ENCODE measurements at places on chromosomes 6 and 20.

DNA sequence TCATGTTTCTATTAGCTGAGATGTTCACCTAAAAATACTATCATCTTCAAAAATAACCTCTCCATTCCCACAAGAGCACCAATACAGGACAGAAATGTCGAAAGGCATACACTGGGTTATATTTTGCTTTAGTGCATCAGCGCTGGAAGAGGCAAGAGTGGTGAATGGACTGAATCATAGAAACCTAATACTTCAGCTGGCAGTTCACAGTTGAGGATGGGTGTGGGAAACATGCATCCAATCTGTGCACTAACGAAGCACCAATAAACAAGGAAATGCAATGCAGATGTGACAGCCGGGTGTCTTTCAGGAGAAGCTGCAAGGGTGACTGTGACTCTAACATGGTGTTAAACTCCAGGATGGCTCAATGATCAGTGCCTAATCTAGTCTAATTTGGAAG lies 365.8 kb downstream of the ESR1 start:
- no peak for DNase-seq

- no peak for DNase-seq
Observed at GRCh38 chr20:49515586-49515985, 33.1 kb upstream of the KCNB1 start.

- peak; percentile 82 for DNase-seq
Observed at GRCh38 chr20:20593447-20594170, 118.8 kb downstream of the RALGAPA2 start.

GRCh38 chr6:7134999-7135745 lies 27.4 kb downstream of the RREB1 start:
- no peak for DNase-seq

GRCh38 chr6:95231416-95231815 lies 345.9 kb upstream of the MANEA start:
- DNase-seq = no peak

DNA sequence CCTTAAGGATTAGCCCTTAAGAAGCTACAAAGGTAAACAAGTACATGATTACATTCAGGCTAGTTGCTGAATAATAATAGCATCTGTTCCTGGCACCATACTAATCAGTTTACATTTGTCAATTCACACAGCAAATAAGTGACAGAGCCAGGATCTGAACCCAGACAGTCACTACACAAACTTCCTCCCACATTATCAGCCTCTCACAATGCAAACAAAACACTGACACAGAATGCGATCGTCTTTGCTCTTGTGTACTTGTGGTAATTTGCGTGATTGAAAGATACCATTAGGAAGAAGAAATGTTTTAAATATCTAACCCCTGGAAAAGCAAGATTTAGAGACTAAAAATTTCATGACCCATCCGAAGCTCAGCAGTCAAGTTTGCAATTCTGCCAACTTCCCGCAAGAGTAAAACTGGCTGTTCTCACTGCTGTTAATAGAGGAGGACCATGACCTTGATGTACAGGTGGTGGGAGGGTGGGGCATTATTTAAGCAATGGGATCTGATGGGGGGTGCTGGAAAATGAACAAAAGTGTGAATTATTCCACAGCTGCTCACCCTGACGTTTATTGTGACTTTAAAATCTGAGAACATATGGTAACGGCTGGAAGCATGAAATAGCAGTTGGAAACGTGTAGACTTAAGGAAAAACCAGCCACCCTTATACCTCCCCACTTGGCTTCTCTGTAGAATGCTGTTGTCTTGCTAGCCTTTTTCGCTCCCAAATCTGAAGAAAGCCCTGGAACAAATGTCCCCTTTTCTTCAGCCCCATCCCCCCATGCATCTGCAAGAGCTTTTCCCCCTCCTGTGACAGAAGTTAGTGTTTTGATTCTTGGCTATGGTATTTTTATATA lies 95.3 kb upstream of the ARMC2 start:
- no peak for DNase-seq

- DNase-seq = no peak
Observed at GRCh38 chr20:38250609-38251008, 9.9 kb downstream of the KIAA1755 start.

DNA sequence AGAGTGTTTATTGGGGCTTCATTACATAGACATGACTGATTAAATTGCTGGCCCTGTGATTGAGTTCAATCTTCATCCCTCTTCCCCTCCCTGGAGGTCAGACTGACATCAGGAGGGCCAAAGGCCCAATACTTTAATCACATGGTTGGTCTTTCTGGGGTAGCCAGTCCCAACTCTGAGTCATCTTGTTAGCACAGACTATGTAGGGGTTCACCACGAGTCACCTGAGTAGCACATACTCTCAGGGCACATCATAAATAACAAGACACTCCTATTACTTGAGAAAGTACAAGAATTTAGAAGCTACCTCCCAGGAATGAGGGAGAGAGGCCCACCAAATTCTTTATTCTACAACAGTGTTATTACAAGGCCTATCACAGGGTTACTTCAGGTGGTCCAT lies 11.3 kb downstream of the GINS1 start:
- no peak for DNase-seq

- DNase-seq = no peak
Observed at GRCh38 chr6:73800997-73801396, 105.0 kb downstream of the CD109 start.

DNA sequence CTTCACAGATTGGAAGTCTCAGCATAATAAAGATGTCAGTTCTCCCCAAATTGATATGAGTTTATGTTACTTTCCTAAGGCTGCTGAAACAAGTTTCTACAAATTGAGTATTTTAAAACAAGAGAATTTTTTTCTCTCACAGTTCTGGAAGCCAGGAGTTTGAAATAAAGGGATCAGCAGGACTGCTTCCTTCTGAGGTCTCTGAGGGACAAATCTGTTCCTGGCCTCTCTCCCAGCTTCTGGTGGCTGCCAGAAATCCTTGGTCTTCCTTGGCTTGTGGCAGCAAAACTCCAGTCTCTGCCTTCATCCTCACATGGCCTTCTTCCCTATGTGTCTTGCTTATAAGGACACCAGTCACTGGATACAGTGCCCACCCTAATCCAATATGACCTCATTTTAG lies 136.1 kb downstream of the TFAP2A start:
- no peak for DNase-seq

GRCh38 chr6:24535210-24535609 lies 40.4 kb downstream of the ALDH5A1 start:
- no peak for DNase-seq

DNA sequence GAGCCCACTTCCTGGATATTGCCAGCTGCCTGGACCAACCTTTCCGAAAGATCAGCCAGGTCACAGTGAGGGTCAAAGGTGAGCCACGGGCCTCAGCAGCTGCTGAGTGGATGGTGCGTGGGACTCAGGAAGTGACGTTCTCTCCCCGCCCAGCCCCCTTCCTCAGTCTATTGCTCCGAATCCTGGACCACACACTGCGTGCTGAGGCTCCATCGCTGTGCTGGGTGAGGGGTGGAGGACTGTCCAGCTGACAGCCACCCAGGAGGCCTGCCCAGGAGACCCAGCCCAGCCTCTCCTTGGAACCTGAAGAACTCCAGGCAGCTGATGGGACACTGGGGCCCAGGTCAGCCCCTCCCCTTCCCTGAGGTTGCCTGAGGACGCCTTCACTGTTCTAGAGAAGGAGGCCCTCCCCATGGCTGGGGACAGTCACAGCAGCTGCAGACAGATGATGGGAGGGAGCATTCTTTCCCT lies 94.4 kb upstream of the CD93 start:
- no peak for DNase-seq

- DNase-seq = peak; percentile 20
Observed at GRCh38 chr6:111417181-111417585, 65.8 kb downstream of the REV3L start.

- no peak for DNase-seq
Observed at GRCh38 chr20:21075471-21075870, 30.7 kb downstream of the LINC00237 start.

GRCh38 chr6:9112544-9112943 lies 677.2 kb upstream of the SLC35B3 start:
- DNase-seq = no peak

GRCh38 chr20:53284696-53285095 lies 308.9 kb downstream of the ZNF217 start:
- DNase-seq = no peak

- no peak for DNase-seq
Observed at GRCh38 chr20:46898423-46898822, 3.8 kb downstream of the EYA2 start.

GRCh38 chr6:72151742-72152141 lies 265.4 kb downstream of the RIMS1 start:
- DNase-seq = no peak

GRCh38 chr20:23344336-23344735 lies 6.3 kb upstream of the NXT1 start:
- DNase-seq = no peak

GRCh38 chr20:36941401-36941835 lies 10.1 kb downstream of the SAMHD1 start:
- DNase-seq = no peak

GRCh38 chr20:45341939-45342854 lies 6.0 kb downstream of the SDC4 start:
- DNase-seq = no peak

GRCh38 chr20:54688476-54688875 lies 213.1 kb downstream of the DOK5 start:
- DNase-seq = no peak

- no peak for DNase-seq
Observed at GRCh38 chr6:2782825-2783187, 17.6 kb downstream of the WRNIP1 start.

- no peak for DNase-seq
Observed at GRCh38 chr6:165827190-165827518, 164.1 kb upstream of the PDE10A start.

DNA sequence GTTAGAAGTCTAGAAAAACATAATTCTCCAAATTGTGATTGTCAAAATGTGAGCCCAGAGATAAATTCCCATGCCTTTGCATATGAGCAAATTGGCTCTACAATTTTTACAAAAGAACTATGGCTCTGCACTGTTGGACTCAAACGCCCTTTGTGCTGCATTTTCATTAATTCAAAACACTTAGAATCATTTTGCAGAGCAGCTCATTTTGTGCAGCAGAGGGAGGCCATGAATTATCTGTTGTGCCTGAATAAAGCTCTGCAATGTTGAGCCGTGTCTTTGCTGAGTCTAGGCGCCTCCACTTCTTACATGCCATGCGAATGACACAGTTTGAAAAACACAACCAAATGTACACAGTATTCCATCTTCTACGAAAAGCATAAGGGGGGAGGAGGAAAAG lies 230.2 kb downstream of the PRKN start:
- DNase-seq = no peak

- DNase-seq = no peak
Observed at GRCh38 chr6:152300517-152300916, 336.6 kb downstream of the SYNE1 start.

- peak; percentile 55 for DNase-seq
Observed at GRCh38 chr20:58892141-58892931, 39.8 kb downstream of the GNAS start.

DNA sequence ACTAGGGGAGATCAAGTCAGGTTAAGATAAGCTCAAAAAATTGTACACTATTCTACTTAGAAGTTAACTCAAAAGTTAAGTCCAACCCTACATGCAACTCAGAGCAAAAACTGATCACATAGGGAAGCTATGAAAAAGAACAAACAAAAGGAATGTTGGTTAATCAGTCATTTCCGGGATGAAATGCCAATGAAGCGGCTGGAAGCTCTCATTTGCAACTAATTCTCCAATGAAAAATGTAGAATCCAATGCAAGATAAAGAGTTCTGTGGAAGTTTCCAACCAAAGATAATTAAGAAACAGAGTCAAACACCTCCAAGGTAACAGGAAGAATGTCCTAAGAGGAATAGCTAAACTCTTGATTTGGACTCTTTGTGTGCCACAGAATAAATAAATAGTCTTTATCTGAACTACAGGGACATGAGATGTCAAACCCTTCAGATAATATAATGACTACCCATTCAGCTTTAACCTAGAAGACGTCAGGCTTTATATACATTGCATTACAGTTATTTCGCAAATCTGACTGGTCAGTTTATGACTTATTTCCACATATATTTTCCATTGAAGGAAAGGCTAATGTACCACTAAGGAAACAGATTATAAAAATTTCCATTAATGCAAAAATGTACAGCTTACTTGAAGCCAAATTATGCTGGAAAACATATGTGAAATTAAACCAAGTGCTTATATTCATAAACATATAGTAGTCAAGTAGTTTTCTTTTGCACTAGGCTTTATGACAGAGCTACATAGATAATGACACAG lies 48.0 kb upstream of the DST start:
- DNase-seq = no peak

DNA sequence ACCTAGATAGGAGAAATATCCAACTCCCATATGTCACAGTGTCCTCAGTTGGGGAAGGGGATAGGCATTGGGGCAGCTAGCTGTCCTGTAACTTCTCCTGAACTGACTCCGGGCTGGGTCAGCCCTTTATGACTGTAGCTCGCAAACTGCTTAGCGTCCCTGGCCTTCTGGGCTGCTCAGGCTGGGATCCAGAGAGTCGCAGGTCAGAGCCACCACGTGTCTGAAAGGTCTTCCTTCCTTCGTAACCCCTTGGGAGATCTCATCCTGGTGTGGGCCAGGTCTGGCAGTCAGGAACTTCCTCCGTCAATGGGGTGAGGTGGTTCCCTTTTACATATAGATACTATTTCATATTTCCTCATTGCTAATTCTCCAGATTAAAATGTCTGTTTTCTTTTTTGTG lies 28.8 kb upstream of the HINT3 start:
- DNase-seq = no peak

DNA sequence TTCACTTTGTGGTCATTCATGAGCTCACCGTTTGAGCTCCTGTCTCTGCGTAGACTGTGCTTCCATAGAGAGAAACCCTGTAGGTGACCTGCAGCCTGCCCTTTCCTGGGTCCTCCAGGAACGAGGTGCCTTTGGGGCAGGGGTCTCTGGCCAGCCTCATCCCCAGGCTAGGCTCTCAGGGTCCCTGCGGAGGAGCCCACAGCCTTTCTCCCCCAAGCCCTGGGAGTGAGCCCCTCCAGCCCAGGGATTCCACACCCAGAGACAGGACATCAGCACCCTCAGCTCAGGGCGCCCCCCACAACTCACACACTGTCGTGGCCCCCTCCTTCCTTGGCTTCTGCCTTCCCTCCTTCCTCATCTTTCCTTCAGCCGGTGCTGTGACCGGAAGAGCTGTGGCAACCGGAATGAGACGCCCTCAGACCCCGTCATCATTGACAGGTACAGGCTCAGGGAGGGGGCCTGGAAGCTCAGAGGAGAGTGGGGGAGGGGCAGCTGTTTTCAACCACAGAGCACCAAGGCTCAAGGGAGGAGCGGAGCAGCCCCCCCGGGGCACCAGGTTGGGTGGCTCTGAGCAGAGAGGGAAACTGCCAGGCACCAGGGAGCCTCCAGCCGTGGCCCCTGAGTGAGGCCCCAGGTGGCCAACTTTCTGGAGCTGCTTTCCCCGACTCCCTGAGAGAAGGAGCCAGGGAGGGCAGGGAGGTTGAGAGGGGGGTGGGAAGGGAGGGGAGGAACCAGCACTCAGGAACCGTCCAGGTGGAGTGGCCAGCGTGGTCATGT lies 16.8 kb downstream of the EBF4 start:
- no peak for DNase-seq
